ENCODE measurements at places on chromosomes 1 and 21.

DNA sequence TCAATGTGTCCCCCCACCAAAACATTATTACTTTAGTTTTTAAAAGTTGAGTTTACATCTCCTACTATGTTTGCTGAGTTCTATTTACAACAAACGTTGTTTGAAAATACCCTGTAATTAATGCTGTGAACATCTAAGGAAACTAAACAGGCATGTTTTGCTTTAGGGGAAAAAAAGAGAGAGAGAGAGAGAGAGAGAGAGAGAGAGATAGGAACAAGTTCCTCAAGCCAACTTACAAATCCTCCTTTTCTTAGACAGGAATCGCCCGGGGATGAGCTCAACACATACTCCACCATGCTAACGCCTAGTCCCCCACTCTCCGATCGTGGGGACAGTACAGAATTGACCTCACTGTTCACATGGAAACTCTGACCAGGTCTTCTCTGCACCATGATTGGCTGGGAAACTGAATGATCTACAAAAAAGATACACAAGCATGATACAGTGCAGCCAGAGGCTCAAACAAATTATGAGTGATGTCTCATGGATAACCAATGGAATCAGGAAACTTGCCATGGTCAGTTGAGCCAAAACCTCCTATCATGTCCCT lies 59.8 kb downstream of the PUM1 start:
- no peak for DNase-seq

GRCh38 chr1:22229379-22229778 lies 86.5 kb upstream of the WNT4 start:
- peak; percentile 64 for DNase-seq

GRCh38 chr1:185627171-185627570 lies 107.0 kb upstream of the HMCN1 start:
- DNase-seq = no peak

DNA sequence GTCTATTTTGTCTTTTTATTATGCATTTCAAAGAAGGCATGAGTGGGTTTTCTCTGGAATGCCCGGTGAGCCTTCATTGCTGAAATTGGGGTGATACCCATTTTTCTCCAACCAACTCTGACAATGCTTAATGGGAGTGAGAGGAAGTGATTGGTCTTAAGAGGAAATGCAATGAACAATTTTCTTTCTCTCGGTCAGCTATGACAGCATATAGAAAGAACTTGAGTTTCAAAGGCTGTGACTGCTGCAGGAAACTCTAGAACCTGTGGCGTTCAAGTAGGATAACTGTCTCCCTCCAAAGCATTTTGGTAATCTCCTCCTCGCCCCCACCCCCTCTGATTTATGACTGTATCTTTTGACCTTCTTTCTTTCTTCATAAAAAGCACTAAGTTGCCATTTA lies 155.9 kb downstream of the LYPLAL1 start:
- no peak for DNase-seq

DNA sequence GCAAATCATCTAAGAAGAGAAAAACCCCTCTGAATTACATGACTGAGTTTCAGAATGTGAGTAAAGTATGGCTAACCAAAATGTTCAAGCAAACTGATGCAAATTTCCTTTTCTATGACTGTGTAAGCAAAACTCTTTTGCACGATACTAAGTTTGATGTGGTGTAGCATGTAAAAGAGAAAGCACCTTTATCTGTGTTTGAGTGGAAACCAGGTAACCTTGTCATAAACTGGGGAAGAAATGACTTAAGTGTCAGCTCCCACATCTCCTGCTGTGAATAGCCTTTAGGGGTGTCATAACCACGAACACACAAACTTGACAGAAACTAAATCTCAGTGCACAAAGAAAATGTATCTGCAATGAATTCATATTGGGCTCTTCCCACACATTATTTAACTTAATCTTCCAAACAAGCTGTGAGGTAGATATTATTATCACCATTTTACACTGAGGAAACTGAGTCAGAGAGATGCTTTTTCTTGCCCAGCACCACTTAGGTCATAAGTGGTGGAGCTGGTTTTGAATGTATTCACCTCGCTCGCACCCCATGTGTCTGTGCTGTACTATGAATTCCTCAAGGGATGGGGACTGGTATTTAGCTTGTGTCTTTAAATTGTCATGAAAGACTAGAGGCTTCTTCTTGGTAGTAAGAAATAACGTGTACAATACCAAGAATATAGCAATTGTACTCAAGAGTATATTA lies 32.9 kb upstream of the IL12RB2 start:
- DNase-seq = no peak

DNA sequence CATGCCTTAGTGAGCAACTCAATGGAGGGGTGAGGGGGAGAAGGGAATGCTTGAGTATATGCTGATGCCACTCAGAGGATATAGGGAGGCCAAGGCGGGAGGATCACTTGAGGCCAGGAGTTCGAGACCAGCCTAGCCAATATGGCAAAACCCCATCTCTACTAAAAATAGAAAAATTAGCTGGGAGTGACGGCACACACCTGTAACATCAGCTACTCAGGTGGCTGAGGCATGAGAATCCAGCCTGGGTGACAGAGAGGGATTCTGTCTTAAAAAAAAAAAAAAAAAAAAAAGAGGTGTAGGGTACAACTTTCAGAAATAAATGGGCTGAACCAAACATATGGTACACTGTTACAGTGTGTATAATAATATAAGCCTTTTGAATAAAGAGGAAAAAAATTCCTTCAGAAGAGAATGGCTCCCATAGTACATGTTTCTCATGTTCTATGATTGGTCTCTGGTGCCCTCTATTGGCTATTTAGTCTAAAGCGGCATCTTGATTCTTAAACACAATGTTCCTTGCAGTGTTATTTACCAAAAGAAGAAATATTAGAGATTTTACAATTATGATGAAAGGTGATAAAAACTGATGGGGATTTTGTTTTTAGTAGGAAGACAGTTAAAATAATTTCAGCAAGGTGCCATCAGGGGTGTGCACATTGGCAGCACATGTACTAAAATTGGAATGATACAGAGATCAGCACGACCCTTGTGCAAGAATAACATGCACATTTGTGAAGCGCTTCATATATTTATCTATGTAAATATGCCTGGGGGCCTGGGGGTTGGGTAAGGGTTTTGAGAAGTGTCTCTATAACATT lies 109.8 kb downstream of the PATJ start:
- peak; percentile 6 for DNase-seq

DNA sequence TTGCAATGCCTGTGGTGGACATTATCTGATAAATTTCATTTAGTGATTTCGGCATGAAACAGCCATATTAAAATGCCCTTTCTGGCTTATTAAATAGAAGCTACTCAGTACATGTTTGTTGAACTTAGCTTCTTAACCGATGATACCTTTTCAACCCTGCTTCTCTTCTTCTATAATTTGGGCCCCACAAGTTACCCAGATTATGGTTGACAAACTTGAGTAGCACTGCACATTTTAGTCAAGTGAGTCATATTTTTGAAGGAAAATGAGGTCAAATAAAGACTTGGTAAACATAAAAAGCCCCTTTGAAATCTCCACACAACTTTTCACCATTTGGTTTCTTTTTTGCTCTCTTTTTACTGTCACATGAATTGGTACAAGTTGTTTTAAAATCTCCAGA lies 33.8 kb downstream of the GIPC2 start:
- no peak for DNase-seq

GRCh38 chr1:200027264-200027823 lies at the start of gene NR5A2:
Gene NR5A2, plus strand, starts transcription at chr1:200027710. Its CDS starts 138 bp downstream, at chr1:200027848.
- DNase-seq = peak; percentile 80

- DNase-seq = no peak
These were observed 8.6 kb upstream of the RERE start for GRCh38 chr1:8825985-8826481.

DNA sequence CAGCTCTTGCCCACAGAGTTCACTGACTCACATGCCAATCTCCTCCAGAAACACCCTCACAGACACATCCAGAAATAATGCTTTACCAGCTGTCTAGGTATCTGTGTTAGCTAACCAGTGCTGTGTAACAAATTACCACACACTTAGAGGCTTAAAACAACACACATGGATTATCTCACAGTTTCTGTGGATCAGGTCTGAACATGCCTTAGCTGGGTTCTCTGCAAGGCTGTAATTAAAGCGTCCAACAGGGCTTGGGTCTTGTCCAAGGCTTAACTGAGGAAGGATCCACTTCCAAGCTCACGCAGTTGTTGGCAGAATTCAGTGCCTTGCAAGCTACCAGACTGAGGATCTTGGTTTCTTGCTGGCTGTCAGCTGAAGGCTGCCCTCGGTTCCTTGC lies 92.5 kb upstream of the RGS4 start:
- DNase-seq = no peak

- DNase-seq = no peak
These were observed 77.4 kb downstream of the EIF4G3 start for GRCh38 chr1:21099034-21099868.

GRCh38 chr21:44881198-44881872 lies 7.8 kb upstream of the PTTG1IP start:
- DNase-seq = no peak

DNA sequence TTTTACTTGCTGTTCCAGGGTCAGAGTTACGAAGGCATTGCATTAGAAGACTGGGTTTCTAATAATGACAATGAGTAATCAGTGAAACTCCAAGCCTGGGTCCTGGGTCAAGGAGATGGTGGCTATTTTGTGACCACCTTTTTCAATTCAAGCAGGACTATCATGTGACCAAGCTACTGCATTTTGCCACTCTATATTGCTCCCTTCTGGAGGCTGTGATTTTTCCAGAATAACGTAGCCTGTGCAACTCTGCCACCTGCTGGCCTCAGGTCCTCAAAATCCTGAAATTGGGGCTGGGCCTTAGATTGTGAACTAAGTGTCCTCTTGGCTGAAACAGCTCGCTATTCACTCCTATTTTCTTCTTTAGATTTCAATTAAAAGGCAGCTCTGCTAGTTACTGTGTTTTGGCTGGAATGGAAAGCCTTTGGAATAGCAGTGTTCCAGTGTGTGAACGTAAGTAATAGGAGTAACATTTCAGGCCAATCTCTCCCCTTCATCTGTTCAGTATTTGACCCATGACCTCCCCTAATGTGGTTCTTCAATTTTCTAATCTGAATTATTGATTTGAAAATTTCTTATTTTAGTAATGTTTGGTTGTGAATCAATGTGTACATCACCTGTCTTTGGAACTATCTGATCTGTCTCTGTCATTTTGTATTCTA lies 52.9 kb upstream of the CD46 start:
- no peak for DNase-seq

DNA sequence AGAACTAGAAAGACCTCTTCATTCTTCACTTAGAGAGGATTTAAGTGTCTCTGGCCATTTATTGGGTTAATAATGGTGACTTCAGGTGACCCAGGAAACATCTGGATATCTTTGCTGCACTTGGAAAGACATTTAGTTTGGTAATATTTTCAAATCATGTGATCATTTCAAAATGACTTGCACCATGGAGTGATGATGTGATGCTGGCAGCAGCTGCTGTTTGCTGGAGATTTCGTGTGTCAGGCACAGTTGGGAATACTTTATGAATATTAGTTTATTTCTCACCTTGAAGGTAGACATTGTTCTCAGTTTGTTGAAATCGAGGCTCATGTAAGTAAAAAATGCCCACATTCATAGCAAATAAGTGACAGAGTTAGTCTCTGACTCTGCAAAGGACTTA lies 236.0 kb downstream of the DISC1 start:
- DNase-seq = no peak

DNA sequence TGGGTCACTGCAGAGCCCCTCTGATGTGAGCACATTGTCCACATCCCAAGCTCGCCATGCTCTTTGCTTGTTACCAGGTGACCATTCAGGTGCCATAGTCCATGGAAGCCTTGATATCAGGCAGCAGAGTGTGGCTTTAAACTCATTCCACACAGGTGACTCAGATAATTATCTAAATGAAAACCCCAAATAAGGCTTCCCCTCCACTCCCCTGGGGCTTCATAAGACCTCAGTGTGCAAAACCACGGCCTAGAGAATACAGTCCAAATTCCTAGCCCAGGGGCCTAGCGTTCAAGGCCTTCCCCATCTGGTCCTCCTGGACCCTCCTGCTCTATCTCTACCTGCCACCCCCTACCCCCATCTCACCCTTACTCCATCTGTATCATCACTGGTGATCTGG lies 97.1 kb downstream of the ARHGEF10L start:
- DNase-seq = no peak

- DNase-seq = no peak
These were observed 485.4 kb upstream of the USP24 start for GRCh38 chr1:55700359-55701130.

DNA sequence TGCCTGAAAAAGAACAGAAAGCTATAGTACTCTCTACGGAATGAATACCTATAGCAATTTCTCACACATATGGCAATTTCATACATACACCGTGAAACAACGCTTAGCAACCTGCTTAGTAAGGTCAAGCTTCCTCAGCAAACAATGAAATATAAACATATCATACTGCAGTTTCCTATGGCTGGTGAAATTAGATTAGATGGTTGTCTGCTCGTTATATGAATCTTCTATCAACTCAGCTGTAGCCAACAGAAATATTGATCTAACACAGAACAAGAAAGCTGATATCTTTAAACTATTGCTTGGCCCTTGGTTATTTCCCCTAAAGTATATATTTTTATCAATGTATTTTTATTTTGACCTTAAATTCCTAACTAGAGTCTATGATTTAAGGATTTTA lies 187.8 kb downstream of the SLC44A5 start:
- DNase-seq = no peak

DNA sequence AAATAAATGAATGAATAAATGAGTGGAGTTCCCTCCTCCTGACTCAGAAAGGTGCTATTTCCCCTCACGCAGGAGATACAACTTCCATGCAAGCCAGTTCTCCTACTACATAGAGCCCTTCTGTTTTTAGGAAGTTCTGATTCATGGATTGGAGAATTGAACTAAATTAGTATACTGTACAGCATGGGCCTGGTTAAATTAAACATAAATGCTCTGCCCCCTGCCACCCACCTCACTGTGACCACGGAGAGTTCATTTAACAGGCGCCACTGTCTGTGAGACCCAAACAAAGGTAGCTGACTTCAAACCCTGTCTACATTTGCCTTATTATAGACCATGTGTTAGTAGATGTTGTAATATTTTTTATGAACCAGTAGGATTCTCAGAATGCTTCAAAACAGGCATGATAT lies 9.1 kb upstream of the IRF2BP2 start:
- no peak for DNase-seq

- DNase-seq = no peak
These were observed 50.7 kb downstream of the LRIG2 start for GRCh38 chr1:113123737-113124136.

DNA sequence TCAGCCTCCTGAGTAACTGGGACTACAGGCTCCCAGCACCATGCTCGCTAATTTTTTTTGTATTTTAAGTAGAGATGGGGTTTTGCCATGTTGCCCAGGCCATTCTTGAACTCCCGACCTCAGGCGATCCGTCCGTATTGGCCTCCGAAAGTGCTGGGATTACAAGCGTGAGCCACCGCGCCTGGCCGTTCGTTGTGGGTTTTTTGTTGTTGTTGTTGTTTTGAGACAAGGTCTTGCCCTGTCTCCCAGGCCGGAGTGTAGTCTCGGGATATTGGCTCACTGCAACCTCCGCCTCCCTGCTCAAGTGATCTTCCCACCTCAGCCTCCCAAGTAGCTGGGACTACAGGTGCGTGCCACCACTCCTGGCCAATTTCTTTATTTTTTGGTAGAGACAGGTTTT lies 4.7 kb upstream of the INAVA start:
- DNase-seq = no peak

All from A549 (cell line).